NCI-H1436 treated with DMSO at 0.1 percent for 48 hours (cell line): ENCODE measurements at places on chromosomes 4 and X.
A peak's percentile ranks its signal among the peaks of the same experiment; 100 is the strongest.

GRCh38 chr4:3355266-3355748 lies 62.5 kb downstream of the RGS12 start:
- no peak for DNase-seq

DNA sequence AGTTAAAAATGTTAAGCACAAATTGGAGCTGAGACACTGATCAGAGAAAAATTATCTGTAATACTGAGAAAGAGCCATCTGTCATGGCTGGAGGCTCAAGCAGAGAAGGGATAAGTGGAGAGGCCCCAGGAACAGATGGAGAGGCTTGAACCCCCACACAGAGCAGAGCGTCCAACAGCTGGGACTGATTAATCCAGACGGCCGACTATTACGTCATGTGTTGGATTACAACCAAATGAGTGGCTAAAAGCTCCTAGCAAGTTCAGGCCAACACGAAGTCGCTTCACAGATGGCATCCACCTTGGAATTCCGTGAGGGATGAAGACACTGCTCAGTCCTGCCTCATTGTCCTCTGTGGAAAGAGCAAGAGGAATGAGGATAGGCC lies 57.7 kb upstream of the ATXN3L start:
- DNase-seq, result no peak

DNA sequence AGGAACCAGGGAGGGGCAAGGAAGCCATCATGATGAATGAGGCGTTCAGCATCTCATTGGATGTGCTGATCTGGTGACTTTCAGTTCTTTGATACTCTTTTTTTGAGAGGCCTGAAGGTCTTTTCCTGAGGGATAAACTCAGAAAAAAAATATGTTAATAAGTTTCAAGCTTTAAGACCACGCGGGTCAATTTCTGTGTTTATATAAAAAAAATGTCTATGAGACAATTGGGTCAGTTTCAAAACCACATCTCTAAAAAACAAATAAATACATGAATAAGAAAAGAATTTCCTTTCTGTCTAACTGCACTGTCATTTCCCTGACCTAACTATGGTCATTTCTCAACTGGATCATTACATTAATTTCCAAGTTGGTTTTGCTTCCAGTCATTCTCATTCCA lies 62.6 kb downstream of the TRIML1 start:
- no peak for DNase-seq

- DNase-seq, result no peak
These were observed 1365.4 kb downstream of the ARAP2 start for GRCh38 chr4:34878961-34879360.

DNA sequence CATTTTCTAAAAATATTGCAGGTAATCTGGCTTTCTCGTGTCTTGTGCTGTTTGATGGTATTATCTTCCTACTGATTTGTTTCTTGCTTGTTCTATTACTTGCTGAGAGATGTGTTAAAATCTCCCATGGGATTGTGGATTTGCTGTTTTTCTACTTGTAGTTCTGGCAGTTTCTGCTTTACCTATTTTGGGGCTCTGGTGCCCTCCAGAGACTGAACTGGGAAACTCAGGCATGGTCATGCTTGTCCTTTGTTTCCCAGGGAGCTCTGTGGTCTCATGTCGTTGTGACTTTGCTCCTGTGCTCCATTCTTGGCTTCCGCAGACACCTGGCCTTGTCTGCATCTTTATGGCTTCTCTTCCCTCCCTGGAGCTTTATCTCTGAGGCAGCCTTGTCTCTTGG lies 39.5 kb downstream of the NSD2 start:
- peak; percentile 3 for DNase-seq

- DNase-seq, result no peak
These were observed 13.7 kb upstream of the UBA1 start for GRCh38 chrX:47179928-47180255.

DNA sequence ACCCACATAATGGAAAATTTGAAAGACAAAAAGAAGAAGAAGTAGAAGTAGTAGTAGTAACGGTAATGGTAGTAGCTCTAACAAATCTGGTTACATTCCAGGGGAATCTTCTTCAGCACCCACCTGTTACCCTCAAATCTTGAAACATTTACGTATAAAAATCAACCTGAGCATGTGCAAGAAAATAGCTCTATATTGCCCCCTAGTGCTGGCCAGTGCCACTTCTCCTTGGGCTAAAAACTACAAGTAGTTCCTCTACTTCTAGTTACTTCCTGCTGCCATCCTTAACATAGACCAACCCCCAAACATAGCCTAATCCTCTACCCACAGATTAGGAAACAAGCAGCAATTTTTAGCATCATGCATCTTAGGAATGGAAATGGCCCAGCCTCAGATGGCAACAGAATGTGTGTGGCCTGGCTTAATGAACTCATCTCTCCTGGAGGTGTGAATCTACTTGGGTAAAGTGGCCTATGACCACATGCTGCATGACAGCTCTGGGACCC lies 3.1 kb downstream of the PDGFC start:
- no peak for DNase-seq

GRCh38 chr4:138804711-138805110 lies 210.9 kb upstream of the NOCT start:
- no peak for DNase-seq

- DNase-seq, result no peak
These were observed 92.0 kb downstream of the APBB2 start for GRCh38 chr4:41122309-41122708.

GRCh38 chr4:84394386-84394785 lies 104.7 kb downstream of the NKX6-1 start:
- DNase-seq, result no peak

DNA sequence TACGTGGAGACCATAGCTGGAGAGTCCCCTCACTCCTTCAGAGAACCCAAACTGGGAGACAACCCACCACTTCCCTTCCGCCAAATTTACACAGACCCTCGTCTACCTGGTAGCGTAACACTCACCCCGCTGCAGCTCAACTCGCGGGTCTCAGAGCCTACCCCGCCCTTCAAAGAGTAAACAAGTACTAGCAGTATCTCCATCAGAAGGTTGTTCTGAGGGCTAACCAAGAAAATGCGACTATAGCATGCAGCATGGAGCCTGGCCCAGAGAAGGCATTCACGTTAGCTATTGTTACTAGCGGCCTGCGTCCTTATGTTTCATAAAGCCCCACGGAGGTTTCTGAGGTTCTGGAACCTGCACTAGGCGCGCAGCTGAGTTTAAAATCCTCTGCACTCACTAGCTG lies 531 bp upstream of the MANBA start:
- DNase-seq, result no peak

- DNase-seq, result no peak
These were observed 18.2 kb upstream of the SLC25A14 start for GRCh38 chrX:130321550-130321949.

DNA sequence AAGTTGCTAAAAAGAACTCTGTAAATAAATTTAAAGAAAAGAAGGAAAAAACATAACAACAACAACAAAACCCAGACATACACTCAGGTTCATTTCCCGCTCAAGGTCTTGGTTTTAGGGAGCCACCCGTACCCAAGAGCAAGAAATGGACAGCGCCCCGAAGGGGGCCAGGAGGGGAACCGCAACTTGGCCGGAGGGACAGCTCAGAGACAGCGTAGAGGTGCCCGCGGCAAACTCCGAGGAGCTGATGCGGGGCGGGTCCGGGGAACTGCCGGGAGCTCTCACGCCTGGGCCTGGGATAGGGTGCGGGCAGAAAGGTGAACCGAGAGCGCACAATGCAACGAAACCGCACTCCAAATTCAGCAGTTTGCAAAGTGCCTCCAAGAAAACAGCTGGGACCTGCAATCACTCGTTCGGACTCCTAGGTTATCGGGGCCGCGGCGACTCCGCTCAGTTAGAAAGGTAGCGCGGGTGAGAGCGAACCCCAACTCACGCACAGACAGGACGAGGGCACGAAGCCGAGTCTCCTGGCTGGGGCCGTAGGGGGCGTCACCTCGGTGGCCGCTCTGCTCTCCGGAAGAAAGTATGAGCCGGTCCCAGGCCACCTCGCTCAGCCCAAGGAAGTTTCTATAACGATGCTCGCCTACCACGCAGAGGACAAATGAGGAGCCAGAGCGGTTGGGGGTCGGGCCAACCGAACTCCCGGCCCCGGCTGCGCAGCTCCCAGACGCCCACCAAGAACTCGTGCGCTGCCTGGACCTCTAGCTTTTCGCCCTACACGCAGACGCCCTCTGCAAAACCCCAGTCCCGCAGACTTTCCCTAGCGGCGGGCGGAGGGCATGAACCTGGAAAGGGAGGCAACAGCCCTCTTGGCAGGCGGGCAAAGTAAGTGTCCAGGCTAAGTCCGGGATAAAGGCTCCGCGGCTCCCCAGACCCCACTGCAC lies 1.4 kb downstream of the NDNF start:
- DNase-seq, result no peak
